AG20443 (cell line): ENCODE measurements at places on chromosomes 4 and X.

DNA sequence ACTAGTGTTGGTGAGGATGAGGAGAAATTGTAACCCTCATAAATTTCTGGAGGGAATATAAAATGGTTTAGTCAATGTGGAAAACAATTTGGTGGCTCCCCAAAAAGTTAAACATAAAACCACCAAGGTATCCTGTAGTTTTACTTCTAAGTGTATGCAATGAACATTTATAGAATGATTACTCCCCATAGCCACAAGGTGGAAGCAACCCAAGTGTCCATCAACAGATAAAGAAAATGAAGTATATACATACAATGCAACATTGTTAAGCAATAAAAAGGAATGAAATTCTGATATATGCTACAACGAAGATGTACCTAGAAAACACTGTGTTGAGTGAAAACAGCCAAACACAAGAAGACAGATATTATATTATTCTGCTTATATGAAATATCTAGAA is 569.1 kb upstream of the GRID2 start:
- no peak for DNase-seq

GRCh38 chr4:10061650-10062415 is 40.5 kb upstream of the SLC2A9 start:
- DNase-seq = no peak

- DNase-seq = no peak
These were observed 29.4 kb downstream of the SASH3 start for GRCh38 chrX:129808829-129809796.

DNA sequence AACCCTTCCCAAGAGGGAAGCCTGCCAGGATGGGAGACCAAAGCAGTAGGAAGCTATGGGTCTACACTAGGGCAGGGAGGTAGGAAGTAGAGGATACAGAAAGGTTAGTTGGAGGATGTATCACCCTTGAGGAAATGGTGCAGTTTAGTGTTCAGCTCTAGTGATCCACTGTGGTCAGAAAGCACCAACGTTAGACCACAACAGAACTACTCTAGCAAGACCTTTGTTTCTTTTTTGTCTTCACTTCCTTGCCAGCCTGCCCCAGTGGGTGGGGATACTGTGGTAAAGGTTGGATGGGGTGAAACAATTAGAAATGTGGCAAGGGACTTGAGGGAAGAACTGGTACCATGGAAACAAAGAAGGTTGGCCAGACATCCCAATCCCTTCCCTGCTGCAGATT is 83.3 kb downstream of the DDIT4L start:
- DNase-seq = no peak

DNA sequence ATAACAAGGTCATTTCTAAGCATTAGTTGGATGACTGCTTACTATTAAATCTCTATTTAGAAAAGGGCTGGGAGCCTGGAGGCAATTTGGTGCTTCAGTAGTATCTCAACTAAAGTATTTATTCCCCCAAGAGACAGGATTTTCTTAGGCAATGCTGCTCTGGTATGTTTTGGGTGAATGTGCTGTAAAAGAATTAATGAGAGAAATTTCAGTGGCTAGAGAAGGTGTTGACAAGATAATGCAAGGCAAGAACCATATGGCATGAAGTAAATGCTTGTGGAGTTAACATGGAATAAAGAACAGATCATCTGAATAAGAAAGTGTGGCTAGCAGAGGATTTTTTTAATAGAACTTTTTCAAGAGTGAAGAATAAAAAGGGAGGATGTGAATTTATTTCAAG is 3.9 kb downstream of the CYP2U1 start:
- no peak for DNase-seq

DNA sequence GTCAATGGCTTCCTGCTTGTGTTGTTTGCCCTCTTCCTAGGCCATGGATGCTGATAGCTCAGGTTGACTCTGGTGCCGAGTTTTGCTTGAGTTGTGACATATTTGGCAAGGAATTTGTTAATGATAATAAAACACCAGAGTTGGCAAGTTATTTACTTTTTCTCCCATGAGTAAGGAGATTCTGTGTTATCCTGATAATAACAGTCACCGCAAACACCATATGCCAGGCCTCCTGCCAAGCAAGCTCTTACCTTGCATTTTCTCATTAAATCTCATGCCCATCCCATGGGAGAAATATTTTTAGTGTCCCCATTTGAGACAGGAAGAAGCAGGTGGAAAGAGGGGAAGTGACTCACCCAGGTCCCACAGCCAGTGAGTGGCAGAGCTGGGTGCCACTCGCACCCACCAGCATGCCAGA is 67.4 kb upstream of the CLCN4 start:
- DNase-seq = no peak

DNA sequence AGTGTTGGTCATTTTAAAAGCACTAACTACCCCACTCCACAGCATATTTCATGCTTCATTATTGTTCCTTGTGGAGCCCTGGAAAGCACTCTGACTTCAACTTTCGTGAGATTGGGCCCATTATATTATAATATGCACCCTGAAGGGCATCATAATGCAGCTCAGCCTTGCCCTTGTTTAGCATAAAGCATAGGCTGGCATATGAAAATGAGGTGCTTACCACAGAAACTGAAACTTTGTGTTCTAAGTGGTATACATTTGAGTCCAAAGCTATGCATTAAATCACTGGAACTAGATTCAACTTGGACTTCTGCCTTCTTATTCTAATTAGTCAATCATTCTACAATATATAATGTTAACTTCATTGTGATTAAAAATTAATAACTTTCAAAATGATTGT is 1027.9 kb downstream of the STIM2 start:
- no peak for DNase-seq

DNA sequence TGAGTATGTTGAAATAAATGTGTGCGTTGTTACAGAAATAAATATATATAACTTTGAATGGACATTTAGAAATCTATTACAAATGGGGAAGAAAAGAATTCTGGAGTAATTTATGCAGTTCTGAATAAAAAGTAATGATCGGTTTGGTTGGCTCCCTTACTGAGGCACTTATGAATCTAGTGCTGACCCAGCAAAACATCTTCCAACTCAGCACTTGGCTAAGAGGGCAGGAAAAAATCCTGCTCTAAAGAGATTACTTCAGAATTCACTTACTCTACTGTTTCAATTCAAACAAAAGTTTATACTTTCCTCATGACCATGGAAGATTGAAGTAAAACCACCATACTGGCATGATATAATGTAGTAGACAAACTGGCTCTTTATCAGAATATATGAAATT is 123.9 kb upstream of the RXFP1 start:
- DNase-seq = no peak

DNA sequence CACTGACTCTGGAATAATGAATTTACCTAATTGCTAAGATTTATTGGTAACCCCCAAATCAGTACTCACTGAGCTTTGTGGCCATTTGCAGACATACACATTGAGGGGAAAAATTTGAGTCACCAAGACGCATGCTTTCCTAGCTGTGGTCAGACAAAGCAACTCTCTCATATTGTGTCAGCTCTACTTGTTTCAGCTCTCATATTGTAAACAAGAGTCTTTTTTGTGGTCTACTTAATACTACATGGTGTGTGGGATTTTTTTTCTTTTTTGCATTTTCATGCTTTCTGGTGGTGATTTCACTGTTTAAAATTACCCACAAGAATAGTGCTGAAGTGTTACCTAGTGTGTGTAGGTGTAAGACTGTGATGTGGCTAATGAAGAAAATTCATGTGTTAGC is 428.2 kb upstream of the GALNT7 start:
- DNase-seq = no peak

- DNase-seq = no peak
These were observed 56.4 kb downstream of the DCX start for GRCh38 chrX:111355523-111356115.
